ENCODE measurements at places on chromosomes 6 and 20. TPM values are rescaled to one million over a fixed set of nuclear protein-coding genes. Genes with fewer than 3 reads are reported as not detected.

Gene C20orf204
- 1.1 TPM for total RNA-seq

- DNase-seq, result peak; percentile 53
Measured at GRCh38 chr20:57897156-57897874, 187.5 kb upstream of the PMEPA1 start.

- DNase-seq, result no peak
Measured at GRCh38 chr20:2421247-2421646, 40.5 kb downstream of the TGM6 start.

DNA sequence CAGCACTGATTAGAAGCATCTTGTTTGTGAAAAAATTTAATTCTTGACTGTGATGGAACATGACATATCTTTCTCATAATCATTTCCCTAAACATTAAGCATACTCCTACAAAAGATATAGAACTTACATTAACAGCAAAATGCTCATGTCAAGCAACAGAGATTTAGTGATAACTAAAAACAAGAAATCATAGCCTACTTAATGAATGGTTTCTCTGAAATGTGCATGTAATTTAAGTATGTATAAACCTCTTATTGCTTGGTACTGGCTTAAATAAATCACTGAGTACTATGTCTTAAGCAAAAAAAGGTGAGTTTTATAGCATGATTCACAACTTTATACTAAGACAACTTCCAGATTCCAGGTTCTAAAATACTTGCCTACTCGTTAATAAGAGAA lies 9.3 kb downstream of the ROMO1 start:
- no peak for DNase-seq

DNA sequence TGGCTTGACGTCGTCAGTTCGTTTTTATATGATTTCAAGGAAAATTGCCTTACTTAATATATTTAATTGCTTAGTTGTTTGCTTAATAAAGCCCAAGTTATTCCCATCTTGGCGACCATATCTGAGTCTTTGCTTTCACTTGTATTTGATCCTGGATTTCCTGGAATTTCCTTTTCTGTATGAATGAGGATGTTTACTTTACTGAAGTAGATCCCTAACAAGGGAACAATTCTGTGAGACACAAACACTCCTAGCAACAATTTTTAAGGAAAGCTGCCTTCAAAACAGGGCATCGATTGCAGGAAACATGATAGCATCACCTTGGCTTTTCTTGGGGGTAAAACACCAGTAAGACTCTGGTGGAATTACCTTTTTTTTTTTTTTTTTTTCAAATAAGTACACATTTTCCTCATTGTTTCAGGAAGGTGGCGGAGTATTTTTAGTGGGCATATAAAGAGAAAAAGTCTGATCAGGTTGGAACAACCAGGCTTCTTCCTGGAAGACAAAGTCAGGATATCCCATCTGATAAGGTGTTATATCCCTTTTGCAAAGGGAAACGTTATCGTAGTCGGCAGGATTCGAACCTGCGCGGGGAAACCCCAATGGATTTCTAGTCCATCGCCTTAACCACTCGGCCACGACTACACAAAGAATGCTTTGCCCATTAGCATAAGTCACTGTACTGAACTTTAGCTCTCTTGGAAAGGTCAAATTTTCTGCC lies 68.5 kb upstream of the ZNF184 start:
- DNase-seq, result no peak

DNA sequence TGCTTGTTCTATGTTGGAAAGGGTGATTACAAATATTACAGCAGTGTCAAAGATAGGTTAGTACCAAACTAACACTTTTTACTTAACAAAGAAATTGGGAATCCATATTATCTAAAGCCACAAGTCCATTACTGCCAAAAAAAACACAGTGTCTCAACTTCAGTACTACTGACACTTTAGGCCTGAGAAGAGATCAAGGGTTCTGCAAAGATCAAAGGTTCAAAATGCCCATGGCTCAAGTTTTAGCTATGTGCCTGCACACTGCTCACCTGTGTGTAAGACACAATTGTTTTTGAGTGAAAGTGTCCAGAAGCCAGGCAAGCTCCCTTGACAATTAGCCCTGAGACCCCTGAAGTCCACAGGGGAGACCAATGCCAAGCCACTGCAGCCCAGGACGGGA lies 132.6 kb downstream of the ZMYND8 start:
- no peak for DNase-seq

Gene CCN2
- 75.5 TPM for total RNA-seq

DNA sequence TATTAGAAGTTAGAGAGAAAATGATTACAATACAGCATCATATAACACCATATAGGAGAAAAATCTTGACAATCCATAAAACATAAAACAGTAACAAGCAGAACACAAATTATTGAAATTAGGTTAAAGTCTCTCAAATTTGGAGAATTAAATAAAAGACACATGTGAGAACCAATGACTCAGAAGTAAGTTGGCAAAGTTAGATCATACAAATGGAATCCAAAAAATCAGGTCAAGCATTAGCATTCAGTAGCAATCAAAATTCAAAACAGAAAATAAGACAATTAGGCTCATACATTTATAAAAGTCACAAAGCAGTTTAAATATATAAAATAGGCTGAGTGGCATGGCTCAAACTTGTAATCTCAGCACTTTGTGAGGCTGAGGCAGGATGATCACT lies 775.6 kb downstream of the PHF3 start:
- no peak for DNase-seq

GRCh38 chr6:11236076-11236750 lies 3.7 kb upstream of the NEDD9 start:
- DNase-seq, result no peak

- DNase-seq, result peak; percentile 96
Measured at GRCh38 chr20:13800728-13801134, 15.9 kb downstream of the NDUFAF5 start.

DNA sequence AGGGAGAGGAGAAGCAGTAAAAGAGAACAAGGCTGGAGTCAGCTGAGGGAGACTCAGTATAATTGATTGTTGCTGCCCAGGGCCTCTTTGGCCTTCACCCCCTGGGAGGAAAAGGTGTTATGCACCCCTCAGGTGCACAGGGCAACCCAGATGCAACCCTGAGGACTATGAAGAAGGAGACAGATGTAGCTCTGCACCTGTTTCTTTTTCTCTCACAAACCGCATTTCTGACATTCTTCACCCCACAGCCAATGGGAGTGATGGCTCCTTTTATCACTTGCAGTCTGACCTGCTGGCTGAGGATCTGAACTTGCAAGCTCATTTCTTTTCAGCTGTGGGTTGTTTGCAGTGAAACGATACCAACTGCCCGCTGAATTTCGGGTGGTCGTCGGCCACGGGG lies 64.1 kb upstream of the F13A1 start:
- no peak for DNase-seq

Gene VGLL2
- not detected for total RNA-seq

Gene C6orf118
- total RNA-seq, result not detected

GRCh38 chr6:64113704-64114103 lies 478.1 kb downstream of the PHF3 start:
- DNase-seq, result no peak

DNA sequence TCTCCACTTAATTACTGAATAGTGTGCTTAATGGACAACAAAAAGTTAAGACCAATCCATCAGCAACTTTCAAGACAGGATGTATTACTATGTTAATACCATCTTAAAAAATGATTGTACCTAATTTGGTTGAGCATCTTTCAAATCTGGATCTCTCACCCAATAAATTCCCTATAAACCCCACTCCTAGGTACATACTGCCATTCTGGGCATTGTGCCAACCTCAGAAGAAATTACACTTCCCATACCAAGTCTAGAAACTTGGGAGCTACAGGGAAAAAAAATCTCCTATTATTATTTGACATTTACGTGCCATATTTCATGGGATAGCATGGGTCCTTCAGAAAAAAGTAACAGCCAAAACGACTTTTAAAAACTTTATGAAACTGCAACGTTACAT lies 5.1 kb downstream of the SYNCRIP start:
- no peak for DNase-seq

Gene BPIFB1
- not detected for total RNA-seq

DNA sequence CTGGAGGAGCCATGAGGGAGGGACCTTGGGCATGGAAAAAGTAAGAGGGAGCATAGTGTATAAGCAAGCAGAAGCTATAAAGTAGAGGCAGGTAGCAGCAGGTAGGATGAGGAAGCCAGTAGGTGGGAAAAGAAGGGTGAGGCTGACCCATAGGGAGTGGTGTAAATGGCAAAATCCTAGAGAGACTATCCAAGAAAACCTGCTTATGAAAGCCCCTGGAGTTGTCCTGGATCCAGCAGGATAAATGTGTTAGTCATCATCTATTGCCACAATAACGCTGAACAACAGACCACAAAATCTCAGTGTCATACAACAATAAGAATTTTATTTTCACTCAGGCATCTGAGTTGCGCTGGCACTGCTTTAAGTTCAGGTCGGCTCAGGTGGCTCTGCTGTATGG lies 30.2 kb downstream of the CHD6 start:
- DNase-seq, result no peak

DNA sequence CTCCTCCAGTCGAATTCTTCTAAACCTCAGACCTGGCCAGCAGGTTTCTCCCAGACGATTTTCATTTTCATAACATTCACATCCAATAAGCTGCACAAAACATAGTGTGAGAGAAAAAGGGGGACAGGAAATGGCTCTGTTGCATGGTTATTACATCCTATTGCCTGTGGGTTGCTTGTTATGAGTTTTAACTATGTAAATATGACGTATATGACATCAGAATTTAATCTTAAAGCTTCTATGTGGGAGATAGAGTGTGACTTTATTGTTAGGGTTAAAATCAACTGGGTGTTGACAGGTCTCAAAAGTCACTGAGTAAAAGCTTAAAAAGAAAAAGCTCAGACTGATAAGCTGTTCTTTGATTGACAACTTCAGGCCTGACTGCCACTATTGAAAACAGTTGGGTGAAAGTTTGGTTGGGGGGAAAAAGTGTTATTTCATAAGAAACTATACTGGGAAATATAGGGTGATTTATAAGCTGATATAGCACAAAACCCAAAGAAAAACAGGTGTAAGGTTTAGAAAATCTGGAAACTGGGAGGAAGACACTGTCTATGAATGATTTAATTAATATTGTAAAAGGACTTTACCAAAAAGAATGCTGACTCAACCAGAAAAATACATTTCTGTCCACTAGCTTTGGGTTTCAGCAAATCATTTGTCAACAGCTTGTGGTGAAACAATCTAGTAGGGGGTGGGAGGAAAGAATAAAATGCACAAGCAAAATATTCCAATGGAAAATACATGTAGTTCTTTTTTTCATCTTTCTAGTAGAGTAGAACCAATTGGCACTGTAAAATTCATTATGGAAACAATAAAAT lies 134.1 kb upstream of the CEP162 start:
- DNase-seq, result no peak

GRCh38 chr6:105757512-105758200 lies 328.5 kb upstream of the PRDM1 start:
- no peak for DNase-seq

DNA sequence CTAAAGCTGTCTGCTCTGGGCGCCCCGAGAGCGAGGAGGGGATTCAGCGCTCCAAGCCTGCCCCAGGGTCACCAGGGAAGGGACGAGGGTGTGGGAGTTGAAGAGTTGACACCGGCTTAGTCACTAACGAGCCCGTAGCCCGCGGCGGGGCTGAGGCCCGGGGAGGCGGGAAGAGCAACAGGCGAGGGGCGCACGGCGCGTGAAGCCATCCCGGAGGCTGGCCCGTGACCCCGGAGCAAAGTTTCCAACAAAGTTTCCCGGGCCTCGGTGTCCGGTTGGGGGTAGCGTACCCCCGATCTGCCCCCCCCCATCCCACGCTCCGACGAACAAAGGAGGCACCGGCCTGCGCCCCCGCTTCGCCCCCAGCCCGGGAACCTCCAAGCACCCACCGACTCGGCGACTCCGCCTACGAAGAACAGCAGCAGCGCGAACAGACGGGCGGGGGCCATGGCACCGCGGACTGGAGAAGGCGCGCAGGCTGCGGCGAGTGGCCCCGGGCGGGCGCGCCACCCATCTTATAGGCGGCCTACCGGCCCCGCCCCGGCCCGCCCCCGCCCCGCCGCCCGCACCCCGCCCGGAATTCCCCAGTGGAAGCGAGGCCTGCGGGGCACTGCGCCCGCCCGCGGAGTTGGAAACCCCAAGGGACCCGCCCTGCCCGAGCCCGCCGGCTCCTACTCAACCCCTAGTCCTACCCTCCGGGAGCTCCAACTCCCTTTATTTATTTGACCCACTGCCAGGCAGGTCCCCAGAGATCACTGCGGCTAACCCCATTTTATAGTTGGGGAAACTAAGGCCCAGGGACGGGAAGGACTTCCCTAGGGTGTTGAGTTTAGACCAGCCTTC lies at the start of gene SDC4:
SDC4 (minus strand) TSS at position 489 of the 843 bp plus-strand sequence; CDS start at position 449, 40 bp downstream.
- peak; percentile 91 for DNase-seq

Measured in sigmoid colon (tissue), 7 donors.